ENCODE measurements at places on chromosomes 13 and 19.

GRCh38 chr19:42024622-42025111 lies 30.6 kb upstream of the ATP1A3 start:
- DNase-seq, result no peak

DNA sequence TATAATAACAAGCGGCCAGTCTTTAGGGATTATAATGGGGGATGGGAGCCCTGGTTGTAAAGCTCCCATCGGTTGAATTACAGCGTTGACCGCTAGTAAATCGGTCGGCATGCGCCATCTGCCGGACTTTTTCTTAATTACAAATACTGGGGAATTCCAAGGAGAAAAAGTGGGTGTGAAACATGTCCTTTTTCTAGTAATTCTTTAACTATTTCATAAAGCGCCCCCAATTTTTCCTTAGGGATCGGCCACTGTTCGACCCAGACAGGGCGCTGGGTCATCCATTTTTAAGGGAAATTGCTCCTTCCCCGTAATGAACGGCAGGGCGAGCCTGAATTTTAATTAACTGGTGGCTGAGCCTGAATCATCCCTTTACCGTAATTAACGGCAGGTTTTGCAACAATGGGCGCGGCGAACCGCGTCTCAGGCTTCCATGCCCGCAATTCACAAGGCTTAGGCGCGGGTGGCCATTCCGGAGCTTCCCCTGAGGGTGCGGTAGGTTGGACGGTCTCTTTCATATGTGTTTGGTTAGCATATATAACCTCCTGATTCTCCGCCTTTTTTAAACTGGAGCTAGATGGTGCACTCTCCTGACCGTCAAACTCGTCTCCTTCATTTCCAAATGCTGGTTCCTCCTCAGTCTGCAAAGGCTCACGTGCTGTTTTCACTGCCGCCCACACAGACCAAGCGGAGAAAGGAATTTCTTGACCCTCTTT lies 30.2 kb upstream of the EVI5L start:
- peak; percentile 73 for DNase-seq

- no peak for DNase-seq
These were observed 290.8 kb downstream of the SHISA2 start for GRCh38 chr13:25761041-25761440.

DNA sequence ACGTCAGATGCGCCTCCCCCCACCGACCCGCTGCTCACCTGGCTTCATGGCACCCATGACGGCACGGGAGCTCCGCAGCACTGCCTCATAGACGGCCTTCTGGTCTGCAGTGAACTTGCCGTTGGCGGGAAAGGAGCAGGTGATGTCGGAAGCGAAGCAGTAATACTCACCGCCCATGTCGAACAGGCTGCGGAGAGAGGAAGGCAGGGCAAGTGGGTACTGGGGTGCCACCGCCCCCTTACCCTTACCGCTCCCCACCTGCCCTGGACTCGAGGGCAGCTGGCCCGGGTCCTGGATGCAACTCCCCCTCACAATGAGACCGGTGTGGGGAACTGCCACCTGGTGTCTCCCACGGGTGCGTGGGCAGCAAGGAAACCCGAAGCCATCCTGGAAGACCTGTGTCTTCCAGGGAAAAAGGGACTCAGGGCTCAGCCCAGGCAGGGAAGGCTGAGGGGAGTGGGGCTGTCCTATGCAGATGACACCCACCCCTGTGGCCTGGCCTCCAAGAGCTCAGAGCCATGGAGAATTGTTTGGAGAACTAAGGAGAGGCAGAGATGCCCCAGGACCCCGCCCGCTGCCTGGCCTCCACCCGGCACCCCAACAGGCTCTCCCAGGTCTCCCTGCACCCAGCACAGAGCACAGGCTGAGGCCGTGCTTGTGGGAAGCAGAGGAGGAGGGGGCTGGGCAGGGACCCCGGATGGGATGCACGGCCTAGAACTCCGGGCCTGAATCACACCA lies 28.3 kb downstream of the CEBPG start:
- no peak for DNase-seq

- no peak for DNase-seq
These were observed 131.3 kb downstream of the SLC7A1 start for GRCh38 chr13:29464105-29464679.

DNA sequence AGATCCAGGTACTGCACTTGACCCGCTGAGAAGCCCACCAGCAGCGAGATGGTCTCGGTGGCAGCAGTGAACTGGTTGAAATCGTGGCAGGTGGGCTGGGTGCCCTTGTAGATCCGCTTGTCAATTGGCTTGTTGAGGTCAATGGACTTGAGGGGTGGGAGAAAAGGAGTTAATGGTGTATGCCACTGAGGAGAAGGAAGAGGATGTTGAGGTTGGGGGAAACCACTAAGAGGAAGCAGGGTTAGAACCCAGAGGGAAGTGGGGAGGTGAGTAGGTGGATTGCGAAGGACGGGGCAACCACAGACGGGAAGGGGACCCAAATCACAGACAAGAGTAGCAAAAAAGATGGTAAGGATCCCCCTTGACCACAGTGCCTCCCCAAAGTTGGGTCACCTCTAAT lies 1.7 kb downstream of the DMWD start:
- DNase-seq, result peak; percentile 68

GRCh38 chr19:8209462-8210378 lies 550 bp downstream of the CERS4 start:
- DNase-seq, result no peak

DNA sequence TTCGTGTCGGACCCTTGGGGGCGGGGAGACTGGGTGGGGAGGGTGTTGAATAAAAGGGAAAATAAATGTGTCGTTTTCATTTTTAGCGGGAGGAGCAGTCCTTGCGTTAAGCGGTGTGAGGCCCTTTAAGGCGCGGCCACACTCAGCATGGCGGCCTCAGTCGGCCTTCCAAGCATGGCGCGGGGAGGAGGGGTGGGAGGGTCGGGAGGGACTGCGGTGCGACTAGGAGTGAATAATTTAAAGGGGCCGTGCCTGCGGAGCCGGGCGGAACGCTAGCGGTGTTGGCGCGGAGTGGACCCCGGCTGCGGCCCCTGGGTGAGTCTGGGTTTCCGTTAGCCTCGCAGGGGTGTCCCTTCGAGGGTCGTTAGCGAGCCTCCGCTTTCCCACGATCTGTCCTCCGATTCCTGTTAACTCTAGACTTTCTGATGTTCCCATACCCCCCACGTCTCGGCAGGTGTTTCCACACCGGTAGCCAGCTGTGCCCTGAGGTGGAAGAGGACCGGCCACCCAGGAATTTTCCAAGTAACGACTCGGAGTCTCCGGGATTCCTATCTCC lies 1.5 kb upstream of the PNPLA6 start:
- peak; percentile 90 for DNase-seq

DNA sequence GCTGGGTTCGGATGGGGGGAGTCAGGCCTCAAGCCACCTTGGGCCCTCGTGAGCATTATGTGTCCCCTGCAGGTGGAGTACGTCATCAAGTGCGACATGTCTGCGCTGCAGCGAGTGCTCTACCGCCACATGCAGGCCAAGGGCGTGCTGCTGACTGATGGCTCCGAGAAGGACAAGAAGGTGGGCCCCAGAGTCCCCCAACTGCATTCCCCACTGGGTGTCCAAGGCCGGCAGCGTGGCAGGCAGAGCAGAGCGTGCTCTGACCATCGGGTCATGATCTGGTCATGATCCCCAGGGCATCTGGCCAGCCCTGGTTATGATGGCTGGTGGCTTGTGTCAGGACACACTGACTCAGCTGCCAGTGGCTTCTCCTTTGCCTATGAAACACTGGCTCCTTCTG lies 63.4 kb downstream of the SMARCA4 start:
- no peak for DNase-seq

GRCh38 chr19:58572818-58573657 lies at the start of gene MZF1:
MZF1 (minus strand) TSS chr19:58573335; CDS start chr19:58571389, 1,946 bp downstream.
- peak; percentile 99 for DNase-seq

DNA sequence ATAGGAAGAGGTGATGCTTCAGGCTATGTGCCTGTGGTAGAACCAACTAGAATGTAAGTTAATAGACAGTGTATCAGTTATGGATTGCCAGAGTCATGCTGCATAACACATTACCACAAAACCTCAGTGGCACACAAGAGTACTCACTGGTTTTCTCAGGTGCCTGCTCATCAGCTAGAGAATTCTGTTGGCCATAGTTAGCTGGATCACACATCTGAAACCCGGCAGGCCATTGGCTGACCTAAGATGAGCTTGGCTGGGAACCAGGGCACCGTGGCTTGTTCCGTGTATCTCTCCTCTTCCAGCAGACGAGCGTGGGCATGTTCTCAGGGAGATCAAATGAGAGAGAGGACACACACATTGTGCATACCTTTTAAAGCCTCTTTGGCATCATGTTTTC lies 76.7 kb downstream of the TEX26 start:
- no peak for DNase-seq

DNA sequence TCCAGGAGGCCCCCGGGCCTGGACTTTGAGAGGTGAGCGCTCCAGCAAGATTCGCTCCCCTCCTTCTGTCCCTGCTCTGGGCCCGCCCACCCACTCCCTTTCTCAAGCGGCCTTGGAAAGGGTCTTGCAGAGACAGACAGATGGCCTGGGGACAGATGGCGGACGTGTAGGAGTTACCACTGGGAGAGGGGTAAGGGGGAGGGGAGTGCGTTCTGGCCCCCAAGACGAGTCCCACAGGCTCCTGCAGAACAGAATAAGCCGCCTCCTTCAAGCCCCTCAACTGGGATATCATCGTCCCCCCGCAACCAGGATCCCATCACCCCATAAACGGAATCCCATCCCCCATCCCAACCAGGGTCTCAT lies 3.6 kb upstream of the TNFAIP8L1 start:
- no peak for DNase-seq

DNA sequence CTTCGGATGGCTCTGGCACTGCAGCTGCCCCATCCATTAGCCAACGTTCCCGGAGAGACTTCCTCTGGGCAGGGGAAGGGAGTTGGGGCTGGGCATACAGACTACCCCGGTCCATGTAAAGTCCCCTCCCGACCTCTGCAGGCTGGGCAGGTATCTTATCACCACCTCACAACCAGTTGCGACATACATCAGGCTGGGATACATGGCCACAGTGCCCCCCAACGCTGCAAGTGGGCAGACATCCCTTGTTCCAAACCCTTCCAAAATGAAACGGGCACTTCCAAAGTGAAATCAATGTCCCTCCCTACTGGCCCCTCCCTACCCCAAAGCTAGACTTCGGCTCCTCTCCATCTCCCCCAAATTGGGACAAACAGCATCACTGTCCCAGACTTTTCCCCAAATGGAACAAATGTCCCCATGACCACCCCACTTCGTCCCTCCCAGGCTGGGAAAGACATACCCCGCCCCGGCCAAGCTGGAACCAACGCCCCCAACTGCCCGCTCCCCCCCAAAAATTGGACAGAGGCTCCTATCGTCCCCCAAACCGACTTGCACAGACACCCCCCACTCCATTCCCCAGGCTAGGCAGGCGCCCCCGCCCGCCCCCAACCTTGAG lies 5.0 kb downstream of the PALM3 start:
- no peak for DNase-seq

DNA sequence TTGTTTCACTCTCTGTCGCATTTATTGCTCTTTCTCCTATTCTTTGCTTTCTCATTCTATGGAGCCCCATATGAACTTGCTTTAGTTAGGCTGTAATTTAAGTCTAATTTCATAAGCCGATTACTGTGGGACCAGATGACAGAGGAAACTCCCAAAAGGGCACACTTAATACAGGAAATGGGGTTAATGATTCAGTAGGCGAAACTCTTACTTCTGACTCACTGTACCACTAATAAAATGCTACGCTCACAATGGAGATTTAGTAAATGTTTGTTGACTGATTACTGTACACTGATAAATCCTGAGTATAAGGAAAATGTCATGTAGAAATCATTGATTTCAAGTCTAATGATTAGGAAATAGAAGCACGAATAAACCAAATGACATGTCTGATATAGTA lies 276.4 kb downstream of the KLF5 start:
- DNase-seq, result no peak

GRCh38 chr19:52115526-52116053 lies 20.0 kb upstream of the ZNF841 start:
- no peak for DNase-seq

DNA sequence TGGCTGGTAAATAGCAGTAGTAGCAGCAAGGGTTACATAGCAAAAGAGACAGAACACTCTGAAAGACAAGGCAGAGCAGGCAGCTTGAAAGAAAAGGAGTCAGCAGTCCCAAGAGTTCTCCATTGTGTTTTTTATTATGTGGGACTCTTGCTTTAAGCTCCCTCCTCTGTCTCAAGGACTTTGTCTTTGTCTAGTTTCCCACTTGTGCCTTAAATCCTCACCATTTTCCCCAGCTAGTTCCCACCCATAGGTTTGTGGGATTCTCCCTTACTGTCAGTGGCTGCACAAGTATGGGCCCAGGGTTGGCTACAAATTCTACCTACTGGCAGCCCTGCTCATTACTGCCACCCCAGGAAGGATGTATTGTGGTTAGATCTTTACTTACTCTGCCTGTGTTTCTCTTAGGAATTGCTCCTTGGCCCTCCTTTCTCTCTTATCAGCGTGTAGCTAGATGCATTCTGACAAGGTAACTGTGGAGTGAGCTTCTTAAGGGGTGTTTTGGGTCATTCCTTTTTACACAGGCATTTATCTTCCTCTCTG lies 413.4 kb upstream of the PCDH9 start:
- no peak for DNase-seq

DNA sequence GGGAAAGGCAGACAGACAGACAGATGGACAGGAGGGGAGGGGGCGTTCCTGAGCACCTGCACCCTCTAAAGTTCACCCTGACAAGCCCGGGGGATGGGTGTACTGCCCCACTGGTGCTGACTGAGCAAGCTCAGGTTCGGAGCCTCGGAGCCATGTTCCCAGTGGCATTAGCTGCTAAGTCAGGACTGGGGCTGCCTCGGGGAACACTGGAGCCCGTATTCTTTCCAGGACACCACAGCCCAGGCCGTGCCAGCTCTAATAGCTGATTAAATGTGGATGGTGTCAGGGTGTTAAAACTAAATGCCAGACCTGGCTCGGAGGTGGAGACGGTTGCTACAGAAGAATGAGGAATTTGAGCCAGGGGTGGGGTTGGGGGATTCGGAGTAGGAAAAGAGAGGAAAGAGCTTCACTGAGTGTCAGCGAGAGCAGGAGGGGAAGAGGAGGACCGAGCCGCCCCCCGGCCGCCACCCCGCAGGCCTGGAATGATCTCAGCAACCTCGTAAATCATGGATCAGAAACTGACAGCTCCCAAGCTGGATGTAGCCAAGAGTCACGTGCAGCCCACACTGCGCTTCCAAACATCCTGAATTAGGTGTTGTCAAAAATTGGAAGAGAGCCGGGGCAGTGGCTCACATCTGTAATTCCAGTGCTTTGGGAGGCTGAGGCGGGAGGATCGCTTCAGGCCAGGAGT lies 10.4 kb downstream of the MAP2K2 start:
- DNase-seq, result no peak

GRCh38 chr13:111886217-111886945 lies 180.6 kb upstream of the SOX1 start:
- DNase-seq, result no peak
